ENCODE measurements at places on chromosomes 6 and 20. TPM values are rescaled to one million over a fixed set of nuclear protein-coding genes. Genes with fewer than 3 reads are reported as not detected.

BFSP1 gene
- 0.43 TPM for total RNA-seq

DNA sequence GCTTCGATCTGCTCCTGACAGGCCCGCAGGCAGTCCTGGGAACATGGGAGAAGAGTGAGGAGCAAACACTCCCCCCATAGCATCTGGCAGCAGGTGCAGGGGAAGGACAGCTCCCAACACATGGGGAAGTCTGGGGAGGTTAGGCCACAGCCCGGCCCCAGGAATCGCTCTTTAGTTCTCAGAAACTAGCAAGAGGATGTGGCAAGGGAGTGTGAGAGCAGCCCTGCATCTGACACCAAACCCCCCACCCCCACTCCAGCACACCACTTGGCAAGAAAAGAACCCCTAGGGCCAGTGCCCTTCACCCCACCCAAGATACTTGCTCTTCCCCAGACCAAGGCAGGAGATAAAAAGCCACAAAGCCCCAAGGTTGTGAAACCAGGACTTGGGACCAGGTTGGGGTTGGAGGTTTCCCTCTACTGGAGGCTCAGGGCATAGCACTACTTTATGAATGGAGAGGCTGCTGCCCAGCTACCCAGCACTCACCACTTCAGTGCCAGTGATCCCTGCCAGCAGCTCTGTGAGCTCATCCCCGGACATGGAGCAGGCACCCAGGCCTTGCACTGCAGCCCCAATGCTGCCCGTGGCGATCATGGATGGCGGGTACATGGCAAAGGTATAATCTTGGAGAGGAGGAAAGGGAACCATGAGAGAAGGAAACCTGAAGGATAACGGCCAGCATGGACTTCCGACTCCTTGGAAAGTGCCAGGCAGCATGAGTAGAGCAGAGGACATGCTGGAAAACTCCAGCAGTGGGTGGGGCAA lies 5.4 kb downstream of the CCND3 start:
- peak; percentile 96 for DNase-seq

DNA sequence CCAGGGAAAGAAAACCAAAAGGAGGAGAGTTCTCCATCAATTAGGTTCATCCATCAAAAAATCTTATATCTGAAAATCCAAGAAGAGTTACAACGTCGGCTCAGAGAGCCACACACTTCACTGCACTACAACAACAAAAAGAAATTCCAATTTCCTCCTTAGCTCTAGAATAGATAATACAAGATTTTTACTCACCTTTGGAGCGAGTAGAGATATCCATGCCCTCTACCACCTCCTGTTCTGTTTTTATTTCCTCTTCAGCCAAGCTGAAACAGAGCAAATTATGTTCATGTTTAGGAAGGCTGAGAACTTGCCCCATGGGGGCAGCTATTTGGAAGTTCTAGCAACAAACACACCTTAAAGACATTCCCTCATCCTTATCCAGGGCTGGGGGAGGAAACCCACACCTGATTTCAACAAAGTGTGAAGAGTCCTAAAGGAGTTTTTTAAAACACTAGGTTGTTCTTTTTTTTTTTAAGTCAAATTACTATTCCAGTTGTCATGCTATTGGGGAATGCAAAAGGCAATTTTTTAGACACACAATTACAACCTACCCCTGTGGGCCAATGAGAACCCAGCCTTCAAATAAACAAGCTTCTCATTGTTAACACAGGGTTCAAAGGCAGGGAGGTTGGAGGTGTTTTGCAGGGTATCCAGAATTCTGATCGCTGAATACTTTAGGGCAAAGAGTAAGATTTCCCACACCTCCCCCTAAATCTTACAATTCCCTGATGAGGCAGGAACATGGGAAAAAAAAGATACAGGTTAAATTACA lies 8.7 kb downstream of the ZMYND8 start:
- no peak for DNase-seq

DNA sequence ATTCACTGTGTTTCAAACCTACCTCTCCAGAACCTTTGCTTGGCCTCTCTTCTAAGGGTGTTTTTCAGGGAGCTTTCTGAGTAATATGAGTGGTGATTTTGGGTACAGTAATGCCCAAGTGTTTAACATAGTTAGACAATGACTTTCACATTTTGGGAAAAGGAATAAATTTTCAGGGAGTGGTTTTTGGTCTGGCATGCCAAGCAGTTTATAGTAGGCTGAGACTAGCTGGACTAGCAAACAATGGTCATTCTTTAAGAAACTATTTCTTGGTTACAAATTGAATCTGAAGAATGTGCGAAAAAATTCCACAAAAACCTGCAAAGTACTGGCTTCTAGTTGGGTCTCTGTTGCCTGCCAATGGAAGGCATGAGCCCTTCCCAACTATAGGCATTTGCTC lies 15.4 kb downstream of the FNDC1 start:
- DNase-seq = no peak

GRCh38 chr6:51559059-51559458 lies 528.4 kb downstream of the PKHD1 start:
- no peak for DNase-seq
